ENCODE measurements at places on chromosomes 12 and 14.

- DNase-seq, result no peak
Observed at GRCh38 chr12:63928305-63928704, 83.8 kb downstream of the SRGAP1 start.

- peak; percentile 34 for DNase-seq
Observed at GRCh38 chr14:53927171-53927570, 29.5 kb downstream of the BMP4 start.

DNA sequence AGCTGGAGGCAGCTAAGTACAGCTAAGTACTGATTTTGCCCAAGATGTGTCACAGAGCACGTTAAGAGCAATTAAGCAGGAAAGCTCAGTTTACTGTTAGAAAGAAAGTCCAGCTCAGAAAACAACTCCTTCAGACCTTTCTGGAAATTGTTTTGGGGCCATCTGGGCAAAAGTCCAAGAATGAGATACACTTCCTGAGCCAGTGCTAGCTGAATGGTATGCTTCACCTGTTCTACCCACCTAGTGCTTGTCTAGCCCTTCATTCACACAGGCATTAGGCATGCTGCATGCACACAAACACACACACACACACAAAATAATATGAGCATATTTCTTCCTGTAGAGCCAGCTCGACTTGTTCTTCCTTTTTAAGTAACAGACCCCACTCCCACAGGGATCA, 6.6 kb upstream of the IKZF4 start:
- no peak for DNase-seq

GRCh38 chr12:114691763-114692185, 7.8 kb upstream of the TBX3 start:
- DNase-seq, result no peak

GRCh38 chr14:52094546-52095271, 25.9 kb upstream of the NID2 start:
- DNase-seq, result no peak

- DNase-seq, result no peak
Observed at GRCh38 chr12:90250766-90251165, 542.1 kb upstream of the ATP2B1 start.

- DNase-seq, result no peak
Observed at GRCh38 chr12:65619018-65619417, 205.3 kb upstream of the HMGA2 start.

GRCh38 chr14:105343194-105343593, 28.6 kb downstream of the PACS2 start:
- no peak for DNase-seq

DNA sequence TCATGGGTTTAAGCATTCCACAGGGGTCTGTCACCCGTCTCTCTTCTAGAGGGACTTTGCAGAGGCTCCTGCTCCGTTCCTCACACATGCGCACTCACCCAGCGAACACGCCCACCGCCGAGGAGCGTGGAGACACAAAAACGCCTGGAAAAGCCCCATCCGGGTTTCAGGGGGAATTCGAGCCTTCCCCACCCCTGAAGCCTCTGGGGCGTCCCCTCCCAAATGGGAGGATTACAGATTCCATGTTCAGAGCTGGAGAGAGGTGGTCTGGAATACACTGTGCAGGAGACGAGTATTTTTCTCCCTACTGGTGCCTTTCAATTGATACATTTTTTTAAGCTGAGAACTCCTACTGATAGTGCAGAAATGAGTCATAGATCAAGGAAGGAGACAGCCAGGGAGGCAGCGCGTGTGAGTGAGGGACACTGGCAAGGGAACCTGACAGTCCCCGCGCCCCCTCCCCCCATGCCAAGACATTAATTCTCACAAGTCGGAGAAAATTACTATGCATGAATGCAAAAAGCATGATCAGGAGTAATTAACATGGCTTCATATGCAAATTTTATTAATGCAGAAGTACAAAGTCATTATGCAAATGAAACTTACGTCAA, 36.9 kb downstream of the BCL11B start:
- no peak for DNase-seq

- no peak for DNase-seq
Observed at GRCh38 chr12:32604565-32604964, 74.5 kb upstream of the DNM1L start.

- DNase-seq, result no peak
Observed at GRCh38 chr14:24063263-24063836, 8.0 kb upstream of the CPNE6 start.

DNA sequence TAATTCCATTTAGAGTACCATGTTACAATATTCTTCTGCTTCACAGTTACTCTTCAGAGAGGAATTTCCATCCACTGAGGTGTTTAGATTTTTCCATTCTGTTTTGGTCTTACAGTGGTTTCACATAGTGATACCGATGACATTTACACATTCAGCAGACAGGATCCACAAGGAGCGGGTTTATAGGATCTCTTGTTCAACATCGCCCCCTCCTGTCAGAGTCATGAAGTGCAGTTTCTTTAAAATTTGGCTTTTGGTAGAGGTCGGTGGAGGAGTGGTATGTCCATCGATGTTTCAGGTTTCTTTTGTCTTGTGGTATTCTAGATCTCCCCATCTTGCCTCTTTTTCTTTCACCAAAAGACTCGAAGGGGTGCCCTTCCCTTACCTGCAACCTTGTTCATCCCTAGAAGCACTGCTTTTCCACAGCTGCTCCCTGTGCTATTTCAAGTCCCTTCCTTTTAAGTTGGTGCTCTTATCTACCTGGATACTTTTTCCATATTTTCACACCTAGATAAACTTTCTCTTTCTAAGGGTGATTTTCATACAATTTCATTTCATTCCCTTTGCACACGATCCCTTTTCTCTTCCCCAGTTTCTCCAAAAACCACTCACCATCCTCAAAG, 181.3 kb downstream of the ITPR2 start:
- peak; percentile 86 for DNase-seq

DNA sequence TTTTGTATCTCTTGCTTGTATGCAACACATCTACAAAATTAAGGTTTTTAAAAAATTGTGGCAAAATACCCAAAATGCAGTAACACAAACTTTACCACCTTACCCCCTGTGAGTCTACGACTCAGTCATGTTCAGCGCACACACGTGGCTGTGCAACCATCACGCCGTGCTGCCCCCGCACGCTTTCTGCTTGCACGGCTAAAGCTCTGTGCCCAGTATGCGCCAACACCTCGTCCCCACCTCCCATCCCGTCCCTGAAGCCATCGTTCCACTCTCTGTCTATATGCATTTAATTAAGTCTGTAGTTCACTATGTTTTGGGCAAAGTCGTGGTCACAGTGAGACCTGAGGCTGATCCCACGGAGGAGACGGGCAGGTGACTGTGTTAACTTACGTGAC, 36.4 kb downstream of the FZD10 start:
- DNase-seq, result no peak

GRCh38 chr14:102828151-102828550, 50.9 kb downstream of the TRAF3 start:
- DNase-seq, result no peak

DNA sequence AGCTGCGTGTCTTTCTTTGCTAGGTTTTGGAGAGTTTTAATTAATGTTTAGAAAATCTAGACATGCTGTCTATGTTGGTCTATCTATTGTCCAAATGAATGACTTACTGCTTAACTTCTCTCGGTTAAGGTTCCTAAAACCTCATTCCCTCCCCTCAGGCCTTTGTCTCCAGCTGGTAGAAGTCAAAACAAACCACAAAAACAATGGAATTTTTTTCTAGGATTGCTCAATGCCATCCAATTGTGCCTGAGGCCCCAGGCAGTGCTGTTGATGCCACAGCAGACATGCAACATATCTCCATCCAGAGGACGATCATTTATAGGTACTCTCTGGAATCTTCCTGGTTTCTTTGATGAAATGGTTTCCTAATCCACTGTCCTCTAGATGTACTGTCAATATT, 448.2 kb upstream of the TBX3 start:
- no peak for DNase-seq

GRCh38 chr14:53010193-53011040, 59.6 kb upstream of the FERMT2 start:
- peak; percentile 24 for DNase-seq

DNA sequence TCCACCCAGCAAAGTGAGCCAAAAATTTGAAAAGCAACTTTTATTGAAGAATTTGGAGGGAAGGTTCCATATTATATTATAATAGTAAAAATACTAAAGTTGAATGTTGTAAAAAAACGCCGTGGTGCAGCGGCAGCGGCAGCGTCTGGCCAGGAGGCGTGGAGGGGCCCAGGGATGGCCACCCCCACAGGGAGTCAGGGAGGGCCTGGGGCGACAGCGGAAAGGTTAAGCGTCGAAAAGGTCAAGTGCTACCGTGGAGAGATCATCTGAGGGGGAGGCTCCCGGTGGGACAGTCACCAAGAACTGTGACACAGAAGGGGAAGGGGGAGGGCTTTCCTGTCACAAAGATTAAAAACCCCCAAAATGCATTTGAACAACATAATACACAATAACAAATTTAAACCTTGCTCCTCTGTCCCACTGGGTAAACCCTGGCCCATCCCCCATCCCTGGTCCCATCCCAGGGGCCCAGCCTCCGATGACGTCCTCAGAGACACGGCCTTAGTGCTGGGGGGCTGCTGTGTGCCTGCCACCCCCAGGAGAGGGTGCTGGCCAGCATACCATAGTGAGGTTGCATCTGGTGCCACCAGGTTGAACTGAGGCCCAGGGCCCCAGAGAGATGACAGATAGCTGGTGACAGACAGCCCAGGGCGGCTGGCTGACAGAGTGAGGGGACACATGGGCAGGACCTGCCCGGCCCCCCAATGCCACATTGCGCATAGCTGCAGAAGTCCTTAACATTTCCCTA, 16.6 kb downstream of the SIVA1 start:
- DNase-seq, result no peak

GRCh38 chr12:124231980-124232653, 62.8 kb upstream of the RFLNA start:
- no peak for DNase-seq

- no peak for DNase-seq
Observed at GRCh38 chr14:99841436-99842071, 48.3 kb downstream of the EML1 start.

- no peak for DNase-seq
Observed at GRCh38 chr12:78970041-78970440, 105.5 kb downstream of the SYT1 start.

DNA sequence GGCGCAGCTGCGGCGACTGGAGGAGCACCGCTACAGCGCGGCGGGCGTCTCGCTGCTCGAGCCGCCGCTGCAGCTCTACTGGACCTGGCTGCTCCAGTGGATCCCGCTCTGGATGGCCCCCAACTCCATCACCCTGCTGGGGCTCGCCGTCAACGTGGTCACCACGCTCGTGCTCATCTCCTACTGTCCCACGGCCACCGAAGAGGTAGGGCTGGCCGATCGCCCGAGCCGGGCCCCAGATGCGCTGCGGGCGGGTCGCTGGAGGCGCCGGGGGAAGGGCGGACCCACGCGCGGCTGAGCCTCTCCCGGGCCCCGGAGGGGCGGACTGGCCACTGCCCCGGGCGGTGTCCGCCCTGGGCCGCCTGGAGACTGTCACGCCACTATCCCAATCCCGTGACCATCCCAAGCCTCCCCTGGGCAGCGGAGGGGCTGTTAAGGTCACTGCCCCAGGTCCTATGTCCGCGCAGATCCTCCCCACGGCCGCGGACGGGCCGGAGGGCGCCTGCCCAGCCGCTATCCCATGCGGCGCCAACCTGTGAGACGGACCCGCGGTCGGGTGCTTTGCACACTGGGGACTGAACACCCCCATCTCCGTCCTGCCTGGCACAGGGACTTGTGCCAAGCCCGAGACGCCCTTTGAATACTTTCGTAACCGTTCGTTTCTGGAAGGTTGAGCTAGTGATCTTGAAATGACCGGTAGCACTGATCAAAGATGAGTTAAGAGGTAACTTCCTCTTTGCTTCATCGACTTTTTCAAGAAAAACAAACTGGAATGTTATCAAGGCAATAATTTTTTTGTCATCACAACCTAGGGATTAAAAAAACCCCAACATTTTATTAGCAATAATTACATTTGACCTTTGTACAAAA, 725 bp downstream of the CHPT1 start:
- DNase-seq, result peak; percentile 4

GRCh38 chr14:43898687-43899086, 608.4 kb downstream of the FSCB start:
- DNase-seq, result no peak

GRCh38 chr12:29682088-29682487, 101.7 kb downstream of the TMTC1 start:
- no peak for DNase-seq

- DNase-seq, result no peak
Observed at GRCh38 chr12:40146800-40147797, 41.2 kb upstream of the SLC2A13 start.

GRCh38 chr12:71704920-71705319, 19.0 kb downstream of the TMEM19 start:
- DNase-seq, result no peak

GRCh38 chr12:5102806-5103205, 59.1 kb downstream of the KCNA5 start:
- no peak for DNase-seq

GRCh38 chr14:87679866-87680265, 313.1 kb downstream of the GALC start:
- no peak for DNase-seq

GRCh38 chr14:84127495-84127894, 1402.4 kb upstream of the FLRT2 start:
- DNase-seq, result no peak

GRCh38 chr12:1791104-1791841, 29.1 kb upstream of the LRTM2 start:
- DNase-seq, result peak; percentile 53

- no peak for DNase-seq
Observed at GRCh38 chr12:75970310-75970709, 61.3 kb downstream of the PHLDA1 start.

All from brain microvascular endothelial cell (primary cell).